Mammary epithelial cell (primary cell): ENCODE measurements at places on chromosomes 6 and 20. TPM values are rescaled to one million over a fixed set of nuclear protein-coding genes. Genes with fewer than 3 reads are reported as not detected.

The TBX18 gene
- 0.19 TPM in 1 of 2 replicates, not detected in the other for total RNA-seq

The MYO6 gene
- total RNA-seq = 49.8 and 54.5 TPM in 2 replicates

The KCNS1 gene
- 0.26 TPM in 1 of 2 replicates, not detected in the other for total RNA-seq

The MEP1A gene
- total RNA-seq = 0.14 and 0.19 TPM in 2 replicates

The HAO1 gene
- total RNA-seq = not detected in 2 replicates

The ZNF391 gene
- total RNA-seq = 6.5 TPM

The EDN3 gene
- total RNA-seq = not detected in 2 replicates

The HLA-F gene
- total RNA-seq = 27.2 TPM

The CHD6 gene
- total RNA-seq = 28.2 TPM

The TGM3 gene
- total RNA-seq = not detected

The KHDC1 gene
- total RNA-seq = 0.71 and 1.1 TPM in 2 replicates
